ENCODE measurements at places on chromosomes 6 and 20.

DNA sequence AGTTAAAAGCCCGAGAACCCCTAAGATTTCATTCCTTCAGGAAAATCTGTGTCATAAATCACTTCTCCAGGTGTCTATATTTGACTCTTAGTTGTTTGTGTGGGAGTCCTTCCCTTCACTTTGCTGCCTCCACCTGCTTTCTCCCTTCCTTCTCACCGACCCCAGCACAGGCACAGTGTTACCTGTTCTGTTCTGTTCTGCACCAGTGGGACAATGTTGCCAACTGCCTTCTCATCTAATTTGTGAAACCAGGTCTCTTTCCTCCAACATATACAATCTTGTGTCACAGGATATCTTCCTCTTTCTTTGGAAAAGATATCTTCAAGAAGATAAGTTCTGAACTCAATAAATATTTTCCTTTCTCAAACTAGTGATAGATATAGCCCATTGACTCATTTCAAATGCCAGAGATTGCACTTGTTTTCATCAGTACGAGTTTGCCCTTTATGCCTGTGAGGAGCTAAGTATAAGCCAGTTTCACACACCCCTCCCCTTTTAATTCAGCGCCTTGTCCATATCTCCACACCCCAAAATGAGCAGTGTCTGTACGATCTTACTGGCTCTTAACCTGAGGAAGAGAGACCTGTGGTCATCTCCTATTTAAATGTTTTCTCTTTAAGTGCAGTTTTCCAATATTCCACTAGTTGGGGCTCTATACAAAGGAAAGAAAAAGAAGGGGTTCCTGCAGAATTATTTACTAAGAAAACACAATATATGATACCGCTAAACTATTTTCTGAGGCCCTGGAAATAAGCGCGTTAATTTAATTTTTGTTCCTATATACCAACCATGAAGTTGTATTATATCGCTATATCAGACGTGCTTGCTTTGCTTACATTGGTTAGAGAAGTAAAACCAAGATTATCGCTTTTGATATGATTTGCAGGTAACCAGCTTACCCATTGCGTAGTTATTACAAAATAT is 81.6 kb upstream of the PREP start:
- DNase-seq = no peak

GRCh38 chr6:34837528-34837927 is 45.6 kb downstream of the BLTP3A start:
- DNase-seq = no peak

DNA sequence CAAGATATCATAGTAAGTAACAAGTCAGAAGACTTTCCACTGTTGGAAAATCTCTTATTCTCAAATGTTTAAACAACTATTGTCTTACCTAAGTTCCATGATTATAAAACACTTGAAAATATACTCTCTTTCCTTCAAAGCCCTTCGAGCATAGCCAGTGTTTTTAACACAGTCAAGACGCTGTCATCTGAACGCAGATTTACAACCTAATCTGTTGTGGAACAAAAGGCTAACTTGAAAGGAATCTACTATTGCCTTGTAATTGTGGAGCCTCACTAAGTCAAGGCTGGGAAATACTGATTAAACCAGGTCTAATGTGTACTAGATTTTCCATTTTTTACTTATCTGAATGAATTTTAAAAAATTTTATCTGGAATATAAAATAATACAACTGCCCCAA is 205.8 kb downstream of the TRDN start:
- DNase-seq = no peak

DNA sequence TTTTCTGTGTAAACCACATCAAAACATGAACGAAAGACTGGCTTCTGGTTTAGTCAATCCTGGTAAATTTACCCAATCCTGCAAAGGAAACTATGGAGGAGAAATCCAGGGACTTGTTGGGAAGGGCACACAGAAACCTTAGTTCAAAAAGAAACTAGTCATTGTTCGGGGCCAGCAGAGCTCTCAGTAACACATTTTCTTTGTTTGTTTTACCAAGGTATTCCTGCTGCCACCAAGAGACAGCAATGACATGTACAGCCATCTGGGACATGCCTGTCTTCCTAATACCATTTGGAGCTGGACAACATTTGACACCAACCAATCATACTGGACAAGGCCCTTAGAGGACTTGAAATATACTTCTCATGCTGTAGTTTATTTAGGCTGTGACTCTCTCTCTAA is 8.3 kb downstream of the OARD1 start:
- DNase-seq = no peak

DNA sequence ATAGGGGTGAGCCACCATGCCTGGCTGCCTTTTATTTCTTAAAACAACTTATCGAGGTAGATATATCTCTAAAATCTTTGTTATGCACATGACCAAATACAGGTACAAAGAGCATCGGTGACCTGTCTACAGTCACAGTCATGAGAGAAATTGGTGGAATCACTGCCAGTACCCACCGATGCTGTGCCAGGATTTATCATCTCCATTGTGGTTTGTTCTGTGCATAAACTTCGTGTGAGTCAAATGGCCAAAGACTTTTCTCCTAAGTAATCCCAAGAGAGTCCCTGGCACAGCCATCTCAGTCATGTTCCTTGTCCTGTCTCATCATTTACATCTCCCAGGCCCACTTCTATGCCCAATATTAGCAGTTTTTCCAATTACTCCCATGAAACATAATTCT is 9.0 kb downstream of the GSTA3 start:
- no peak for DNase-seq

- DNase-seq = no peak
These were observed 359.2 kb downstream of the GJA1 start for GRCh38 chr6:121794630-121795029.

- no peak for DNase-seq
These were observed 87.7 kb upstream of the HMGCLL1 start for GRCh38 chr6:55666606-55667225.
